ENCODE measurements at places on chromosomes 5 and 9.

GRCh38 chr9:108525186-108525585, 330.6 kb downstream of the ACTL7B start:
- DNase-seq = no peak

GRCh38 chr9:131469356-131469755, 33.4 kb upstream of the POMT1 start:
- no peak for DNase-seq

DNA sequence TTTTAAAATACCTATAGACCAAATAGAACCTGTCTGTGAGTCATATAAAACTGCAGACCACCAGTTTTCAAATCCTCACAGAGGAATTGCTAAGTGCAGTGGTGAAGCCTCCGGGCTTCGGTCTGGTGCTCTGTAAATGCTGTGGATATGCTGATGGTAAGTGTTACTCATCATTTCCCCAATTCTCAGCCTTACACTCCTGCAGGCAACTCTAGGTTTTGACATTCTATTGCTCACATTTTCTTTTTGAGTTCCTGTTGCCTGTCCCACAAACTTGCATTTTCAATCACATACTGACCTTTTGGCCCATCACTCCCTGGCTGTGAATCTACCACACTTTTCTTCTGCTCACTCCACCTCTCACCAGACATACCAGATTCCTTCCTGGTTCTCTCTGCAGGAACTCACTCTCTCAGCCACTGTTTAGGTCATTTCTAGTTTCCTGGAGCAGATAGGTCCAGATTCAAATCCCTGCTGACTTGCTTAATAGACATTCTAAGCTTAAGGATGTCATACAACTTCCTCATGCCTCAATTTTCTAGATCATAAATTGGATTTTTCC, 192.9 kb downstream of the RAB3C start:
- no peak for DNase-seq

DNA sequence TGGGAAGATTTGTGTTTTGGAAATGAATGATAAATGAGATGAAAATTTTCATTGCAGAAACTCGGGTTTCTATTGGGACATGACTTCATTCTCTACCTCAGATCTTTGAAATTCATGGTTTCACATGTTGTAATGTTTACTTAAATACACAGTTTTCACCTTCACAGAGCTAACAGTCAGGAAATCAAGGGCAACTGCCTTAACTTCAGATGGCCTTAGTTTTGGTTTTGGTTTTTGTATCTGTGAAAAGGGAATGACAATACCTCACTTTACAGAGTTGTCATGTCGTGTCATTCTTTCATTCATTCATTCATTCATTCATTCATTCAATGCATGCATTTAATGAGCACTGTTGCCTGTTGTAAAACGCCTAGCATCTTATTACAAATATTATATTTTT, 41.9 kb downstream of the NIM1K start:
- no peak for DNase-seq

- no peak for DNase-seq
Measured at GRCh38 chr9:79210541-79211243, 361.1 kb upstream of the TLE4 start.

DNA sequence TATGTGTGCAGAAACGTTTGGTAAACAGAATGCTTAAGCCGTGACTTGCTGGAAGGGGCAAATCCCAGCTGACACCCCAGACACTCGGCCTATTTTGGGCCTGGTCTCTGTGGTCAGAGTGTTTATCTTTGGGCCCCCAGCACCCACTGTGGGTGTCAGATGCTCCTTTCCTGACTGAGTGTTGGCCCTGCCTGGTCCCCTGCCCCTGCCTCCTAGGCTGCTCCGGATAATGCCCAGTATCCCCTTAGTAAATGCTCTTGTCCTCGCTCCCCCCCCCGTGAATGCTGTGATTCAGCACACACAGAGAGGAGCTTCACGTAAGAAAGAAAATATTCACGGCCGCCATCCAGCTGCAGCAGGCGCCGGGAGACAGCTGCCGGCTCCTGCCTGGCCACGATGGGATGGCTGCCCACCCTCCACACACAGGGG, 11.3 kb upstream of the ANGPTL2 start:
- DNase-seq = no peak

DNA sequence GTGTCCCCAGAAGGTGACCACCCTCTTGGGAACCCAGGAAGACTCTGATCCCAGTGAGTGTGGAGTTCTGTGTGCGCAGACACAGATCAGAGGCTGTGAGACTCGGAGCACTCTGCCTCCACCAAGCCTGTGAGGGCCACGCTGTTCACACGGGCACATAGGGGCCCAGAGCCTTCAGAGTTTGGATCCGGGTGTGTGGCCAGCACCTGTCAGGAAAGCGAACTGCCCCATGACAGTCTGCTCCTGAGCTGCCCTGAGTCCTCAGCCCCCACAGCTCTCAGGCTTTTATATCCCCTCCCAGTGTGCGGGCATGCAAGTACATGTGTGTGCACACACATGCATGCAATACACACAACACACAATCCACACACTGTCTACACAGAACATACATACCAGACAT, 161.8 kb upstream of the IRX2 start:
- no peak for DNase-seq

DNA sequence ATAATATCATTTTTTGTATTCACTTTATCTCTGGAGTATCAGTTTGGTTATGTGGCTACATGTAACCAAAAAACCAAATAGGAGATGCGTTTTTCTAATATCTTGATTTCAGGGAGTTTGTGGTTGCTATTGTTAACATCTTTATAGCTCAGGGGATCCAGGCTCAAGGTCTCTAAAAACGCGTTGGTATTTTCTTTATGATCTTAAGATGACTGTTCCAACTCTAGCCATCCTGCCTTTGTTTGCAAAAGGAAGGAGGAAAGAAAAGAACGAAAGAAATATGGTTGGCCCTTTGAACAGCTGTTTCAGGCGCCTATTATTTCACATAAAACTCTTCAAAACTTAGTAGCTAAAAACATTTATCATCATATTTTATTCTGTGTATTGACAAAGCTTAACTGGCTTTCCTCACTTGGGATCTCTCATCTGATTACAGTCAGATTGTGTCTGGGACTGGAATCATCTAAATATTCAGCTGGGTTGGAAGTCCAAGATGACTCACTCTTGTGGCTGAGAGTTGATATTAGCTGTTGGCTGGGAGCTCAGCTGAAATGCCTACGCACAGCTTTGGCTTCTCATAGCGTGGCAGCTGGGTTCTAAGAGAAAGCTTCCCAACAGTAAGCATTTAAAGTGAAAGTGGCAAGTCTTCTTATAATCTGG, 60.1 kb downstream of the FAM174A start:
- no peak for DNase-seq

- DNase-seq = no peak
Measured at GRCh38 chr5:16759147-16759773, 142.5 kb upstream of the RETREG1 start.

- no peak for DNase-seq
Measured at GRCh38 chr9:89564346-89564878, 40.4 kb upstream of the GADD45G start.

DNA sequence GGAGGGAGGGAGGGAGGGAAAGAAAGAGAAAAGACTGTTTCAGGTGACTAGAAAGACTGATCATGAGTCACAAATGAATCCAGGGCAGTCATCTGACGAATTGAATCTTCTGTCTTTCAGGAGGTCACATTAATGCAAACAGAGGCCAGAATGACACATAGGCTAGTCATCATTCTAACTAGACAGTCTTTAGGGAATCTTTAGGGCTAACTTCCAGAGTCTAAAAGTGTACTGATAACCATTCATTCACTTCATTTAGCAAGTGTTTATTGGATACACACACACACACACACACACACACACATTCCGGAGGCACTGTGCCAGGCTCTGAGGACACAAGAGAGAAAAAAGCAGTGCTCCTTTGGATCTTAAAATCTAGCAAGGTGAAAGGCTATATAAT, 156.7 kb downstream of the EBF1 start:
- DNase-seq = no peak

GRCh38 chr9:97237311-97237786, 70.1 kb upstream of the CCDC180 start:
- no peak for DNase-seq

- DNase-seq = no peak
Measured at GRCh38 chr5:141547488-141547887, 58.6 kb downstream of the PCDHGC5 start.

DNA sequence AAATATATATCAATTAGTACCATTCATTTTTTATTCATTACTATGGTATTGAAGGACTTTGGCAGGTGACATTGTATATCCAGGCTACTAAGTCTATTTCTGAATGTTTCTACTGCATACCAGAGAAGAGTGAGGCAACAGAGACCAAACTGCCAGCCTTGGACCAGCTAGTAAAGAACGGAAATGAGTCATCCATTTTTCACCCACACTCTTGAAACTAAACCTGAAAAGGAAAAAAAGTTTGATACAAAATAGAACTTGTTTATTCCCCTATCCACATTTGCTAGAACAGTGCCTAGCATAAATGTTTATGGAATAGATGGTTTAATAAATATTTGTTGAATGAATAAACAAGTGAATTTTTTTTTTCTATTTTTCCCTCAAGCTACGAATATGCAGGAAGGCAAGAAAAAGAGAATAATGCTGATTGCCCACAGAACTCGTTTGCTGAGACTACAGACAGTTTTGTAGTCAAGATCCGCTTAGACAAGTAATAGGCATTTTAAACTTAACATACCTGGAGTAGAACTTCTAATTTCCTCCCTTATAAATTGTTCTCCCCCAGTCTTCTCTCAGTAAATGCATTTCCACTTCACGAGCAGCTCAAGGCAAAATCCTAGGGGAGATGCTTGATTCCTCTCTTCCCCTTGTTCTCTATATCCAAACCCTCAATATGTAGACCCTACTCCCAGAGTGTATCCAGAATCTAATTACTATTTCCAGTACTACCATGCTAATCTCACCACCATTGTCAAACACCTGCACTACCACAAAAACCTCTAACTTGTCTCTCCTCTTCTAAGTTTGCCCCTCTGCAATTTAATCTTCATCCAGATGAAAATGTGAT, 146.2 kb upstream of the RASA1 start:
- DNase-seq = no peak

DNA sequence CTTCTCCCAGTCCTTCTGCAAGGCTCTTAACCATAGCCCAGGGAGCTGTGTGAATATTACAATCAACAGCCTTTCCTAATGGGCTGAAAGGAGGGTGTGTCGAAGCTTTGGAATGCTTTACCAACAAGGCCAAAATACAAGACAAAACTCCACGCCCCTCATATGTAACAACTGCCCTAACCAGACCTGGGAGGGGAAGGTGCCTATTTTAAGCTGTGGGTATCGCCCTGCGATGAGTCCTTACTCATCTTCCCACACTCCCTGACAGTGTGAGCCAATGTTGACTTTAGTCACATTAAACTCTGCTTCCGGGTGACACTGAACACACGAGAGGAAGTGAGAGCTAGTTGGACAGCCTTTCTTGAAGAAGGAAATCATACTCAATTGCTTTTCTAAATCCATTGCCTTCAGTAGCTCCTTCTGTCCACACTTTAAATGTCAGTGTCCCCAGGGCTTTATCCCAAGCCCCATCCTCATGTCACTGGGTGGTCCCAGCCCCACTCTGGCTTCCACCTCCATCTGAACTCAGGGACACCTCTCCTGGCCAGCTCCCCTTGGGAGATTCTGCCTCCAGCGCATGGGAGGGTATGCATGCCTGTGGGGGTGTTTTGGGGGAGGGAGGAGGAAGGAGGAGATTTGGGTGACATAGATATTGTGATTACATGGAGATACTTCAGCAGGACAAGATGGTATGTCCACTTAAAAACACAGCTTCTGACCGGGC, 6.5 kb upstream of the TBC1D9B start:
- DNase-seq = no peak

DNA sequence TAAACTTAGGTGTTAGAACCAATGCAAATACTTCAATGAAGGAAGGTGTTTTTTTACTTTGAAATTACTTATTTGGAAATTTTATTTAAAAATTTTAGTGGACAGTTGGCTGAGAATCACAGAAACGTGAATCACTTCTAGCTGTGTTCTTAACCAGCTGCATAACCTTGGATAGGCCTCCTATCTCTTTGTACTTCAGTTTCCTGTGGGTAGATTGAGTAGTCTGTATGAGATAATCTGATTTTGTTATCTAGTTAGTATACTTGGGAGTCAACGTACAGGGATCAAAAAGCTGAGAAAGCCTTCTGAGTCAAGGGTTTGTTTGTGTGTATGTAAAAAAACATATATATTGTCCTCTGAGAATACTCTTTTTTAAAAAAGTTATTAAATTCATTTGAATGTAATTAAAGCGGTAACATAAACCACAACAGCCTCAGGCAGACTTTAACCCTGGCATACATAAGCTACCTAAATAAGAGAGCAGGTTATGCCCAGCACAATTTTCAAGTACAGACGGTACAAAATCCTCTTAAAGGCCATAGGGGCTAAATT, 38.1 kb upstream of the ZCCHC7 start:
- no peak for DNase-seq

- no peak for DNase-seq
Measured at GRCh38 chr9:133055788-133056420, 5.9 kb upstream of the CEL start.

- no peak for DNase-seq
Measured at GRCh38 chr5:97231025-97231636, 48.1 kb upstream of the RIOK2 start.

GRCh38 chr9:89991204-89991790, 386.5 kb downstream of the GADD45G start:
- no peak for DNase-seq

GRCh38 chr5:170491479-170491878, 12.3 kb upstream of the KCNIP1 start:
- no peak for DNase-seq
